Nasal cavity respiratory epithelium epithelial cell of viscerocranial mucosa (primary cell): ENCODE measurements at places on chromosomes 5 and 9. TPM values are rescaled to one million over a fixed set of nuclear protein-coding genes. Genes with fewer than 3 reads are reported as not detected.

The ZNF608 gene
- total RNA-seq: 1.4 and 17.4 TPM in 2 replicates

The SLC6A3 gene
- not detected in 2 replicates for total RNA-seq

The SPAG8 gene
- 0.14 TPM in 1 of 2 replicates, not detected in the other for total RNA-seq

The OTP gene
- not detected in 2 replicates for total RNA-seq
